ENCODE measurements at places on chromosomes 6 and 20.

DNA sequence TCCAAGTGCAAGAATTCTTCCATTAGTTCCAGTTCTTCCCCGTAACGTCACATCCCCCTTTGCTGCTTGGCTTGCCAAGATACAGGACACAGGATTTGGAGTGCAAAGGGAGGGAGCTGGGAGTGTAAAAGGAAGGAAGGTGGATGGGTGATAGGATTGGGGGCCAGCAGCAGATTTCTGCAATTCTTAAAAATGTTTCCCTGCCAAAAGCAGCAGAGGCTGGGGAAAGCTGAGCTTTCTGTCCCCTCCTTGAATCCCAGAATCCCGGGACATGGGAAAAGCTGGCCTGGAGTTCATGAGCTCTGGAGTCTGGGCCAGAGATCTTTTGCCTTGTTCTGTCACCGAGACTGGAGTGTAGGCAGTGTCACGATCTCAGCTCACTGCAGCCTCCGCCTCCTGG, 60.0 kb upstream of the EPB41L1 start:
- DNase-seq, result no peak

- no peak for DNase-seq
Observed at GRCh38 chr6:30688569-30688968, 2.1 kb upstream of the PPP1R18 start.

DNA sequence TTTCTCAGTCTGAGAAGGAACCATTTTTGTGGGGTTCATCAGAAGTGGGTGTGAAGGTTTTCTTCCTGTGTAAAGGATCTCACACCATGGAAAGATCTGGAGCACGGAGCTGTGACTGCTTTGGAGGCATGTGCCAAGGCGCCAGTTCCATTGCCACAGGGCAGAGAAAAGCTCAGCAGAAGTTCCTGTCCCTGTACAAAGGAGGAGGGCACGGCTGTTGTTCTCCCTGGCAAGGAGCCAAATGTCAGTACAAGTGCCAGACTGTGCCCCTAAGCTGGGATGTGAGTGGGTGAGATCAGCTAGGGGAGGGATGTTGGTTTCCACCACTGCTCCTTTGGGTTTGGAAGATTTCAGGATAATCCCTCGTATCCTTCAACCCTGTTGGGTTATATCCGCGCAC, 117.3 kb downstream of the CRYBG1 start:
- DNase-seq, result no peak

- DNase-seq, result no peak
Observed at GRCh38 chr6:158457131-158457530, 102.8 kb upstream of the TMEM181 start.

GRCh38 chr20:3679749-3680700, 1.8 kb downstream of the ADAM33 start:
- DNase-seq, result no peak

DNA sequence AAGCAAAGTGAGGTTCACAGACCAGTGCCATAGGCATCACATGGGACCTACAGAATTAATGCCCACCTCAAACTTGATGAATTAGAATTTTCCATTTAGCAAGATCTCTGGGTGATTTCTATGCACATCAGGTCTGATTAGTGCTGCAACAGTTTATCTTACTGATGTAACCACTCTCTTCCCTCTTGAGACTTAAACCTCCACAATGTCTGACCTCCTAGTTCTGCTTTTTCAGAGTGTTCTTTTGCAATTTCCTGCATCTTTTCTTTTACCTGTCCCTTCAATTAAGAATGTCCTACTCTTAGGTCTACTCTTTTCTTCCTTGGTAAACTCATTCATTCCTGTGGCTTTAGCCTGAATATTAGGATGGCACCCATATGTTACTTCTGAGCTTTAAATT, 615.3 kb downstream of the TFAP2A start:
- DNase-seq, result peak; percentile 59

GRCh38 chr20:41413169-41413568, 46.6 kb upstream of the EMILIN3 start:
- no peak for DNase-seq

GRCh38 chr20:5822569-5822968, 72.4 kb downstream of the SHLD1 start:
- peak; percentile 51 for DNase-seq

Measured in HL-60 (cell line).